Thyroid gland (tissue), 4 donors: ENCODE measurements at places on chromosomes 5 and 9. TPM values are rescaled to one million over a fixed set of nuclear protein-coding genes. Genes with fewer than 3 reads are reported as not detected.

- DNase-seq: no peak
Observed at GRCh38 chr9:109689701-109690100, 90.3 kb upstream of the PALM2AKAP2 start.

DNA sequence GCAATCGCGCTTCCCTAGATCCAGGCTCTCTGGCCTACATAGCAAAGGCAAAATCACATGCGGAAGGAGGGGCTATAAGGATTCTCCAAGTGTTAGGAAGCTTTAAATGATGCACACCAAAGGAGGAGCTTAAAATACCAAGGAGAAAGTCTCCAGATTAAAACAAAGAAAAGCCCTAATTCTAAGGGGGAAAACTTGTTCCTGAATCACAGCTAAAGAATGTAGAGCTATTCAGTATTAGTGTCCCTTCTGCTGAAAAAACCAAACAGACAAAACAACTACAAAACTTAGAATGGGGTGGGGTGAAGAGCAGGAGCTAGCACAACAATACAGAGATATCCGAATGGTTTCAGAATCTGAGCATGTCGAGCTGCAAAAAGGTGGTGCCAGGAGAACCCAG lies 213.7 kb downstream of the DCP2 start:
- DNase-seq: no peak

DNA sequence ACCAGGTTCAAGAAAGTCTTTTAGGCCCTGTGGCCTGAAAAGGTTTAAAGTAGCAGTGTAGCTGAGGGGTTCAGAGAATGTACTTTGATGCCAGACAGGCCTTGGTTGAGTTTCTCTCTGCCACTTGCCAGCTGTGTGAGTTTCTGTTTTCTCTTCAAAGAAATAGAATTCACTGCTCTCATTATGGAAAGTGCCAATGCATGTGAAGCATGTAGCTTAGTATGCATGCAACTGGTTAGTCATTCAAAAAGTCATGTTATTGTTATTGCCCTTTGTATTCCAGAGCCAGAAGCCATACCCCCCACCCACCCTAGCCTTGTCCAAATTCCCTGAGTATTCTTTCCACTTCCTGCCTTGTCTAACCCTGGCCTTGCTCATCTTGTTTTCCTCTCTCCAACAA lies 101.7 kb downstream of the ADRB2 start:
- no peak for DNase-seq

- no peak for DNase-seq
Observed at GRCh38 chr9:105275938-105276337, 31.5 kb downstream of the SLC44A1 start.

GRCh38 chr9:38318759-38319495 lies 73.6 kb upstream of the ALDH1B1 start:
- peak; percentile 48 for DNase-seq

- DNase-seq: peak; percentile 68
Observed at GRCh38 chr9:35923927-35924763, 14.9 kb downstream of the SPAAR start.

- peak; percentile 71 for DNase-seq
Observed at GRCh38 chr5:146647656-146648199, 131.7 kb upstream of the GPR151 start.

DNA sequence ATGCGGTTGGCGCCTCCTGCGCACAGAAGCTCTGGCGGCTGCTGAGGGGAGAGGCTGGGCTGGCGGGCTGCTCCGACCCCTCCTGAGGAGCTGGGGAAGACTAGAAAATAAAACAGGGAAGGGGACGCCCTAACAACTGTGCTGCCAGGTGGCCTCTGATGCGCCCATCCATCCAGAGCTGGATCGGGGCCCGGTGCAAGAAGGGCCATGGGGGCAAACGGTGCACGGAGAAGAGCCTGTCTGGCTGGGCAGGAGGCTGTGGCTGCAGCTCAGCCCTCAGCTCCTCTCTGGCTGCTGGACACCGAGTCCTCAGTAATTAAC lies 21.0 kb upstream of the MRNIP start:
- no peak for DNase-seq

GRCh38 chr5:159133041-159133741 lies 33.5 kb upstream of the EBF1 start:
- DNase-seq: no peak

The LMAN2 gene
- total RNA-seq: 309 TPM

The PCDHB9 gene
- total RNA-seq: 2.3 TPM

The FAXDC2 gene
- total RNA-seq: 148 TPM

The ZNF782 gene
- total RNA-seq: 14.3 TPM
